ENCODE measurements at places on chromosomes 12 and 14.

- DNase-seq = no peak
Observed at GRCh38 chr12:20188930-20189653, 179.2 kb upstream of the PDE3A start.

DNA sequence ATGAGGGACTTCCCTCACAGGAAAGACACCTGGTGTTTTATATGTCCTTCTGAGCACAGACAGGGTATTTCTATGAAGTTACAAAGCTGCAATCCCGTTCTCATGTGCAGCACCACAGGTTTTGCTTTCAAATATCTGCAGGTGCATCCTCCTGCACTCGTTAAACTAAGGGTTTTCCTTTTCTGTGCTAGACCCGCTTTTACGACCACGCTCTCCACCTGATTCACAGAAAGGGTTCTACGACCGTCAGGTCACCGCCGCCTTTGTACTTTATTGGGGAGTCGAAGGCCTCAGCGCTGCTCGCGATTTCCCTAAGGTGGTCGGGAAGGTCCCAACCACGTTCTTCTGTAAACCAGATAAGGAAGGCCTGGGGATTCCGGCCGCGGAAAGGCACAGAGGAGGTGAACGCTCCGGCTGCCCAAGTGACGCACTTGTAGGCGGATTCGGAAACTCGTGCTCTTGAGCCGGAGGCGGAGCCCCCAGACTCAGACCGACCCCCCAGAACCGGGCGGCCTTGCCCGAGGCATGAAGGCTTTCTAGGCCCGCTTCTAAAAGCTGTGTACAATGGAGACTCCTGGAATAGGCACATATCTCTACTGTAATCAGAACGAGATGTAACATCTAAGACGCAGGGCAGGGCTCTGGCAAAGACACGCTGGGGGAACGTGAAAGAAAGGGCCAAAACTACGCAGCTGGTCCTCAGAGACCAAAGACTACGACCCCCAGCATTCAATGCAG lies 995 bp upstream of the HSP90B1 start:
- DNase-seq = peak; percentile 92

- DNase-seq = no peak
Observed at GRCh38 chr14:36367985-36368774, 47.7 kb upstream of the MBIP start.

DNA sequence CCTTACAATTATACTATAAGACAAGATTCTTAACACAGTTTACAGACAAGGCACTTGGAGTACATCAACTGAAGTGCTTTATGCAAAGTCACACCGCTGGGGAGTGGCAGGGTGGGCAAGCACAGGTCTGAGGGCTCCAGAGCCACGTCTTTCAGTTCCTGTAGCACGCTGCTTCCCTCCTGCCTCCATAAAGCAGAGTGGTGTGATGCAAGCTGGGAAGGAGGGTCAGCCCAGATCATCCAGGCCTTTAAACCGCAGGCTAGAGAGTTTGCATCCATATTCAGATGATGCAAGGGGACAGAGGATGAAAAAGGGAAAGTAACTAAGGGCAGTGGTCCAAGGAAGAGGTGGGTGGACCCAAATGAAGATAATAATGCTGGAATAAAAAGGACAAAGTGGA lies 132.6 kb downstream of the ITPR2 start:
- no peak for DNase-seq

DNA sequence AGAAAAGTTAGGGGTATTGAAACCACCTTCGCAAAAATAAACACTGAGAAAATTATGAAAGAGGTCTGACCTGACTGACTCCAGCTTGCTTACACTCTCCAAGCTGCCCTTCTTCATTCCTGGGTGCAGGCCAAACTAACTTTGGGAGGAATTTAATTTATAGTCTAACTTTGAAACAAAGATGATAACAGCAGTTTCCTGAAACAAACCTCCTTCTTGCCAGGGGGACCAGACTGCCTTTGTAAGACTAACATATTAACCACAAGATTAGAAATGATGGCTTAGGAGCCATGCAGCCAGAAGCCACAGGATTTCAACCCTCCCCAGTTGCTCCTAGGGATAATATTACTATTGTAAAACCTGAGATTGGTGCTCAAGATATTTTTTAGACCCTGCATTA lies 13.8 kb upstream of the EEA1 start:
- peak; percentile 83 for DNase-seq

- DNase-seq = no peak
Observed at GRCh38 chr14:99908653-99909250, 115.5 kb downstream of the EML1 start.

- DNase-seq = no peak
Observed at GRCh38 chr14:90609376-90609775, 206.9 kb downstream of the TTC7B start.

DNA sequence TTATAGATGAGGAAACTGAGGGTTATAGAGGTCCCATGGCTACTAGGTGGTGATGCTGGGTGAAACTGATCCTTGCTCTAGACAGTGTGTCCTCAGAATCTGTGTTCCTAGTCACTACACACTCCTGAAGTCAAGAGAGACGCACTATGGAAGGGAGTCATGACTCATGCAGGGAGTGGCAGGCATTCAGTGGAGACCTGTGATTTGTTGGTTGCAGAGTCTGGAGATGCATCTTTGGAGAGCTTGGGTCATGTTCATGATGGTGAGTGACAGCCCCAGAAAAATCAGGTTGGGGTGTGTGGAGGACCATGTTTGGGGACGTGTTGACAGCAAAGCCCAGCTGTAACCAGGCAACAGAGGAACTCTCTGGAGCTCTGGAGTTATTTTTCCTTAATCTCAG lies 38.0 kb upstream of the FBXO21 start:
- no peak for DNase-seq

All from fibroblast of skin of right quadriceps (primary cell).